Left ventricle myocardium inferior (tissue), 1 donor: ENCODE measurements at places on chromosomes 5 and 9.

- no peak for DNase-seq
These were observed 60.1 kb upstream of the SPATA31C2 start for GRCh38 chr9:88198341-88198807.

GRCh38 chr9:131645078-131645776 lies 94.6 kb downstream of the RAPGEF1 start:
- no peak for DNase-seq

DNA sequence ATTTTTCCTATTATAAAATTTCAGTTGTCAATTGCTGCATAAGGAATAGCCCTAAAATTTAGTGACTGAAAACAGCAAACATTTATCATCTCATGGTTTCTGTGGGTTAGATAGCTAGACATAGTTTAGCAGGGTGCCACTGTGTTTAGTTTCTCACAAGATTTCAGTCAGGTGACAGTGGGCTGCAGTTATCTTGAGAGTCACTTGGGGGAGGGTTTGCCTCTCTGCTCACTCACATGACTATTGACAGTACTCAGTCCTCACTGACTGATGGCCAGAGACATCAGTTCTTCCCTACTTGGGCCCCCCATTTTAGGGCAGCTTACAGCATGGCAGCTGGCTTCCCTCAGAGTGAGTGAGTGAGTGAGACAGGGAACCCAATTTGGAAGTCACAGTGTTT lies 42.0 kb downstream of the PBX3 start:
- DNase-seq, result no peak

DNA sequence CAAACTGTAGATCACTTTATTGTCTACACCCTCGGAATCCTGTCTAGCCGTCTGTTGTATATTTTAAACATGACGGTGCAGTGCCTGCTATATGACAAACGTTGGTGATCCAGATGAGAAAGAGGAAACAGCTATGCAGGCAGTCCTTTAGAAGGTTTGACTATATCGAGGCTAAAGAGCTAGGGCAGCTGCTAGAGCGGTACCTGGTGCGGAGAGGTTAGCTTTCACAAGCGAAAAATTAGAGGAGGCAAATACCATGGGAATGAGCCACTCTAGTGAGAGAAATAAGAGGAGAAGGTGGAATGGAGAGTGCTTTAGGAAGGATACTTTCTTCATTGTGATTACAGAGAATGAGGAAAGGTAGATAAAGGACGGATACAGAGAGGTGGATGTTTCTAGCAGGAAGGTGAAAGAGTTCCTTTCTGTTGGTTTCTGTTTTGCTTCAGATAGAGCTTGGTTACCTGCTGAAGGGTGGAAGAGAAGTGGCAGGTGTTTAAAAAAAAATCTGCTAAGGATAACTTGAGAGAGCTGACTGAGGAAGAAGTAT lies 959 bp upstream of the FBXL17 start:
- DNase-seq, result no peak

- no peak for DNase-seq
These were observed 8.2 kb upstream of the BTF3 start for GRCh38 chr5:73490088-73490487.

DNA sequence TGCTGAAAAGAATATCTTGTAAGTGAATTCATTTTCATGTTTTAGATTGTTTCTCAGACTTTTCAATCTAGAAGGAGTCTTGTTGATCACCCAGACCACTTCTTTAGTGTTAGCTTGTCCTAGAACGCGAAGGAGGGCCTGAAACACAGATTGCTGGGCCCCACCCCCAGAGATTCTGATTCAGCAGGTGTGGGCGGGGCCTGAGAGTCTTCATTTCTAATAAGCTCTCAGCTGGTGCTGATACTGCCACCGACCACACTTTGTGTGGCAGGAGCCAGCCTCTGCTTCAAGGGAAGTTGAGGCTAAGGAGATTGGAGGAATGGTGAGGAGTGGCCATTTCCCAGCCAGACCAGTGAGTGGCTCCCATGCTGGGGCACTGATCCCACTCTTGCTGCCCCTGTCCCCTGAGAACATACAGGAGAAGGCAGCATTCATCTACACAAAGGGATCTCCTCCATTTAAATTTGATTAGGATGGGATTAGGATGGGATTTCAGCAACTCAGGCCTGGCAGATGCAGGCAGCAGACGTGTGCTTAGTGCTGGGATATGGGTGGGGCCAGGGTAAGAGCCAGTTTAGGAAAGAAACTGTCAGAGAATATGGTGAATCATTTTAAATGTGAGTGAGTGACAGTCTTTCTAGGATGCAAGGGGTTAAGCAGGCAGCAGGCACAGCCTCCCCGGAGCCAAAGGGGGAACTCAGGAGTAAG lies 35.9 kb downstream of the ZNF618 start:
- no peak for DNase-seq

DNA sequence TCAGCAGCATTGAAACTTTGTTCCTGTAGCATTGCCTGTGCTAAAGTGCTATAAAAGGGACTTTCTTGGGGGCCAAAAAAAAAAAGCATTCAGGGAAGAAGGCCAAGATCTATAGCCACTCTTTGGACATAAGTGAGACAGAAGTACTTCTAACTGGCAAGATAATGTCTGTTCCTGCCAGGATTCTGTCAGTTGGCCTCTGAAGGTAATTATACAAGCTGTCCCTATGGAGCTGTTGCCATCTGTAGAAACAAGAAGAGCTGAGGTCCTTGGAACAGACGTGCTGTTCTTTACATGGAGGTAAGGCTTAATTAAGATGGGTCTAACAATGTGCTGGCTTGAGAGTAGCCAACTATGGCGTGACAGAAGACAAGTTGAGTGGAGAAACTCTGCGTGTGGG lies 9.7 kb downstream of the KIF20A start:
- DNase-seq, result no peak

- no peak for DNase-seq
These were observed 19.6 kb downstream of the PRUNE2 start for GRCh38 chr9:76886318-76886717.

DNA sequence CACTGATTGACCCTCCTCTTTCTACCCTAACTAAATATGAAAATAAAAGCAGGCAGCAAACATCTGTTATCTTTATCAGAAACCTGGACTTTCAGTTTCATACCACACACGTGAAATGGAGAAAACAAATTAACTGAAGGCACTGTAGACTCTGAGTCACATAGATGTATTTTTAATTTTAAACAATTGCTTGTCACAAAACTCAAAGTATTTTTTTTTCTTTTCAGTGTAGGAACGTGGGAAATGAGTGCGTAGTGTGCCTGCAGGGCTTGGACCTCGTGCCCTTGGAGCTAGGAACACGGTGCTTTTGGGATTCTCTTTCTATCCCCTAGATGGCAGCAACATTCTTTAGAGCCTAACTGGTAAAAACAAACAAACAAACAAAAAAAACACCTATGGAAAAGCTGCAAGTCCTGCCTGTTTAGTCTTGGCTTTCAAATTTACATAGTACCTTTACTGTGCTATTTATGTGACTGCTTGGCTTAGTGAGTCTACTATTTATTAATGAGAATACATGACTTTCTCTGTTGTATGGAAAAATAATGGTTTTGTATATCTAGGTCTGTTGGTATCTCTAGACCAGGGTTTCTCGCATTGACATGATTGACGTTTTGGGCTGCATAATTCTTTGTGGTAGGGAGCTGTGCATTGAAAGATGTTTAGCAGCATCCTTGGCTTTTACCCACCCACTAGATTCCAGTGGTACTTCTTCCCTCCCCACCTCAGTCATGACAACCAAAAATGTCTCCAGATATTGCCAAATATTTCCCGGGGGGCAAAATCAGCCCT lies 16.8 kb upstream of the ACTBL2 start:
- DNase-seq, result no peak

DNA sequence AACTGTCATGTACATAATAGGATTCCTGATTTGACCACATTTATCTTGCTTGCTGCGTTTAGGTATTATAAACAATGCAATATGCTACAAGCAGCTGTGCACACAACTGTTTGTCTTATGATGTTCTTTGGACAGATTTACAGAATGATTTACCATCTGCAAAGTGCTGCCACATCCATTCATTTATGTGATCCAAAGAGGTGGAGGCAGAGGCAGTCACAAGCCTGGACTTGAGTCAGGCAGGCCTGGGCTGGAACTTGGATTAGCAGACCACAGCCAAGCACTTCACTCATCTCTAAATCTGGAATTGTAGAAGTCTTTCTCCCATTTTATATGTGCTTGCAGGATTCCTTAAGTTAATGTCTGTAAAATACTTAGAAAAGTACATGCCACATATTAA lies 149.0 kb downstream of the INSYN2B start:
- DNase-seq, result no peak

- DNase-seq, result no peak
These were observed 8.9 kb upstream of the FOXB2 start for GRCh38 chr9:77010527-77010926.

- DNase-seq, result no peak
These were observed 437.9 kb downstream of the RAB3C start for GRCh38 chr5:59020611-59021285.

- no peak for DNase-seq
These were observed 150.5 kb upstream of the LRRTM2 start for GRCh38 chr5:139025651-139026050.

DNA sequence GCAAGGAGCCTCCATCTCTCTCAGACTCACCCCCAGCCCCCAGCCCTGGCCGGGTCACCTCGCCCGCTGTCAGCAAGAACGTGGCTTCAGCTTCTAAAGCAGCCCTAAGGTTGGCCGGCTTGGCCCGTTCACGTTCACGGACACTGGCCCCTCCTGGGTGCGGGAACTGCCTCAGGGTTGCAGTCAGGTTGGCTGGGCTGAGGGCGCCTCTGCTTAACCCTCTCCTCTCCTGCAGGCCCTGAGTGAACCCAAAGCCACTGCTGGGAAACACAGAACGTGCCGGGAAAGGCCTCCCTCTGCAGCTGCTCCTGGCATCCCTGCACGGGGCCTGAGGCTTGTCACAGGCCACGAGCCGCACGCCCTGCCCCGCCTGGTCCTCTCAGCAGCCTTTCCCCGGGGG lies 40.1 kb upstream of the UBAC1 start:
- no peak for DNase-seq

GRCh38 chr5:76838481-76839261 lies 11.1 kb upstream of the S100Z start:
- DNase-seq, result no peak

- no peak for DNase-seq
These were observed 100.0 kb upstream of the IL6ST start for GRCh38 chr5:56094579-56095361.

GRCh38 chr9:99726758-99727157 lies 94.9 kb upstream of the NR4A3 start:
- no peak for DNase-seq

DNA sequence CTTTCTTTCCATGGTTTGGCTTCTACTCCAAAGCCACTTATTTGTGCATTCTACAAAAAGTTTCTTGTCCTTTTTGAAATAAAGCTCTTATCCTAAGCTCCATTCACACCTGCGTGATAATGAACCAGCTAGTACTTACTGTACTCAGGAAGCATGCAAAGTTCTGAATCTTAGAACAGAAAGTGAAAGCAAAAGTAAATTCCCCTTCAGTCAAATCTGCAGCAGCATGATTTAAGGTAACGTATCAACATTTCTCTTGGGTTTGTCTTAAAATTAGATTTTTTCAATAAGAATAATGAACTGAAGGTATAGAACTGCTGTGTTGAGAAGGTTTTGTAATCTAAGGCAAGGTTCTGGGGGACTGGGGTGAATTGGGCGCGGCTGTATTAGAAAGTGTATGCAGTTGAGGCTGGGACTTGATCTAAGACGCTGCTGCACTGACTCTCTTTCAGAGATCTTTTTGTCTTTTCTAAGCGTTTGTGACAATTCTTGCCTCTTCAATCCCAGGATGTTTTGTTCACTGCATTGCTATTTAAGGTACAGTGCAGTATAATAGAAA lies at the start of gene ERAP2:
Gene ERAP2, plus strand, starts transcription at position 209 of the 559 bp plus-strand sequence. CDS start 3,186 bp downstream, outside the sequence.
- DNase-seq, result no peak

DNA sequence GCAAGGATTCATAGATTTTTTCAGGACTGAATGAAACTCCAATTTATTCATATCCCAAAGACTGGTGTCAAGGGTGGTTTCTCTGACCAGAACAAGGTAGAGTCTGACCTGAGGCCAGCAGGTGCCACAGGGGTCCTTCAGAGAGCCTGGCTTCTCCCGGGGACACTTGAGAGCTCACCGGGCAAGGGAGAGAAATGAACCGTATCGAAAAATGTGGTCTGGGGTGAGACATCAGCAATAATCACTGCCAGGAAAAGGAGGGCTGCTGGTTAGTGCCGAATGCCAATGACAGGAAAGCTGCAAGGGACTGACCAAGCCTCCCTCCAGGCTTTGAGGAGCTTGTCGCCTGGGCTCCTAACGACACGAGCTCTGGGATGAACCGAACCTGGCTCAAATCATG lies 142.7 kb downstream of the TTLL11 start:
- DNase-seq, result no peak

DNA sequence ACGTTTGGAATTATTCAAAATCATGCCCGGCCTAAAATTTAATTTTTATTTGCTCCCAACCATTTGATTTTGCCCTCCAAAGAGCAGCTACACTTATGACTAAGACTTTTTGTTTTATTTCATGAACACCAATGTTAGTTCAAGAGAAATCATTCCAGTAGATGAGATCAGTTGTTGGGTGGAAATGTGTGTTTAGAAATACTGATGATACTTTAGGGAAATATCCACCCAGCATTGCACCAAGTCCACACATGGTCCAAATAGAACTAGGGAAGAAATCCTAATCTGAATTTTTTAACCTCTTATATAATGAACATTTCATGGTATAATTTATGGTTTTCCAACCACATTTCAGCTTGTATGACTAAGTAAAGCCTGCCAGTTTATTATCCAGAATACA lies 28.3 kb upstream of the GOLPH3 start:
- no peak for DNase-seq

- DNase-seq, result no peak
These were observed 43.7 kb upstream of the TEK start for GRCh38 chr9:27065288-27065687.

GRCh38 chr9:134563397-134563796 lies 78.2 kb upstream of the COL5A1 start:
- no peak for DNase-seq
